ENCODE measurements at places on chromosomes 1 and 21. TPM values are rescaled to one million over a fixed set of nuclear protein-coding genes. Genes with fewer than 3 reads are reported as not detected.
A peak's percentile ranks its signal among the peaks of the same experiment; 100 is the strongest.

DNA sequence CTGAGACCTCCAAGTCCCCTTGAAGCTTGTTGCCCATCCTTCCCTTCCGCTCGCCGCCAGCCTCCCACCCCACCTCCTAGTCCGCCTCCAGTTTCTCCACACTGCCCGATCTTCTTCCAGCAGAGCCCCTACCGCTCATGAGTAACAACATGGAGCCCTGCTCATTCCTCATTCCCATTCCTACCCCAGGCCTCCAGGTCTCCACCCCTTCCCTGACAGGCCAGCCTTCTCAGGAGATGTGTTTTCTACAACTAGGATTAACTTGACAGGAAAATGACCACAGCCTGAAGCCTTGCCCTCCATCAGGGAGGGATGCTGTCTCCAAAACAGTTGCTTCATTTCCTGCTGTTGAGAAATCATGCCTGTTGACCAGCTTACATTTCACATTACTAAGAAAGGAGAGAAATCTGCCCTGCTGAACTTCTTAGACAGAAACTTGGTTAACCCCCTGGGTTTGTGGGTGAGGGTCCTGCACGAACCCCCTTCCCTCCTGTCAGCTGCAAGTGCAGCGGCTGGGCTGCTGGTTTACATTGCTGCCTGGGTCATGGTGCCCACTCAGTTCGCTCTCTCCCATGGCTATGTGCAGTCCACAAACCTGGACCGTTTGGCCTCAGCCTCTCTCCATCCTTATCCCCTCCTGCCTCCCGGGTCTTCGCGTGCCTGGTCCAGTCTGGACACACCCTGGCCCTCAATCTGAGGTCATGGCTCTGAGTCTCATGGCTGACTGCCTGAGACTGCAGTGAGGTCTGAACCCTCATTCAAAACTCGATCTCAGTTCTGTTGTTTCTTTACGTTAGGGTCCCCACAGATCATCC is 16.1 kb upstream of the CHI3L1 start:
- peak; percentile 71 for DNase-seq

- no peak for DNase-seq
These were observed 212.6 kb upstream of the FAM78B start for GRCh38 chr1:166379447-166379846.

DNA sequence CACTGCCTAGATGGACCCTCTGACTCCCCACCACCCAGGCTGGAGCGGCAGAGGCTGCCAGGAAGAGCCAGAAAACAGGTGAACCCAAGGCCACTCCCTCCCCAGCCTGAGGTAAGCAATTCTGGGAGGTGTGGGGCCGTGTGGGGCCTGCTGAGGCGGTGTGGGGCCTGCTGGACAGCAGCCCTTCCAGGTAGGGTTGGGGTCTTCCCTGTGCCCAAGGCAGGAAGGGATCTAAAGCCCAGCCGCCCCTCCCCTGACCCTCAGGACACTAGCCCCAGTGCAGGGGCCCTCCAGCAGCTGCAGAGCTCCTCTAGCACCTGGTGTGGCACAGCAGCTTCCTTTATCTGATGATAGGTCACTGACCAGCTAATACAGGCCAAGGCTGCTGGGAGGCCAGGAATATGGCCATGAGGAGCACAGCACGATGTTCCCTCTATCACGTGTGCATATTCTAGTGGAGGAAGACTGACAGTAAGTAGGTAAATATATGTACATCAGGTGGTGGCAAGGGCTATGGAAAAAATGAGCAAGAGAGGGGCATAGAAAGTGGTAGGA is 86.9 kb downstream of the IER5 start:
- no peak for DNase-seq

DNA sequence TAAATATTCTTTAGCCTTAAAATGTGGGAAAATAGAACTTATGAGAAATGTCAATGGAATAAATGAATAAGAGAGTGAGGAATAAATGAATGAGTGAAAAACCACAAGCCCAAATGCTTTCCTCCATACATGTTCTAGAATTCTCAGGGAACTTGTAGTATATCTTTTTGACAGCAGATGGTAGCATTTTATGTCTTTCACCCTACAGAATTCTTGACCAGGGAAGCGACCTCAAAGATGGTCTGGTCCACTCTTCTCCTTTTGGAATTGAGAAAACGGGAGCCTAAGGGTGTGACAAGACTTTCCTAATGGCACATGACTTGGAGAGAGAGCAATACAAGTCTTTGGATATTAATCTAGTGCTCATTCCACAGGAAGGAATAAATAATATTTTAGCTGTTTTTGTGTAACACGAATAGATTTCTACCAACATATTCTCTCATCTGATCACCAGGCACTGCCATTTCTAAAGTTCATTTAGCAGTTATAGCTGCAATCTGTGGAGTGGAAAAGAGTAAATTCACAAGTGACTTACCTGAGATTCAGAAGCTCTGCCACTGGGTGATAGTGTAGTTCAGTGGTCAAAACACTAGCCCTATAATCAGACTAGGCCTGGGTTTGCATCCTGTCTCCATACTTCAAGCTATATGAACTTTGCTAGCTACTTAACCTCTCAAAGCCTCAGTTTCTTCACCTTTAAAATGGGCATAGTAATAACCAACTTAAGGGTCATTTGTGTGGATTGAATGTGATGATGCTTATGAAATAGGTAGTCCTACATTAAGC is 15.0 kb upstream of the F5 start:
- no peak for DNase-seq

- no peak for DNase-seq
These were observed 105.1 kb upstream of the TLR5 start for GRCh38 chr1:223248001-223248769.

DNA sequence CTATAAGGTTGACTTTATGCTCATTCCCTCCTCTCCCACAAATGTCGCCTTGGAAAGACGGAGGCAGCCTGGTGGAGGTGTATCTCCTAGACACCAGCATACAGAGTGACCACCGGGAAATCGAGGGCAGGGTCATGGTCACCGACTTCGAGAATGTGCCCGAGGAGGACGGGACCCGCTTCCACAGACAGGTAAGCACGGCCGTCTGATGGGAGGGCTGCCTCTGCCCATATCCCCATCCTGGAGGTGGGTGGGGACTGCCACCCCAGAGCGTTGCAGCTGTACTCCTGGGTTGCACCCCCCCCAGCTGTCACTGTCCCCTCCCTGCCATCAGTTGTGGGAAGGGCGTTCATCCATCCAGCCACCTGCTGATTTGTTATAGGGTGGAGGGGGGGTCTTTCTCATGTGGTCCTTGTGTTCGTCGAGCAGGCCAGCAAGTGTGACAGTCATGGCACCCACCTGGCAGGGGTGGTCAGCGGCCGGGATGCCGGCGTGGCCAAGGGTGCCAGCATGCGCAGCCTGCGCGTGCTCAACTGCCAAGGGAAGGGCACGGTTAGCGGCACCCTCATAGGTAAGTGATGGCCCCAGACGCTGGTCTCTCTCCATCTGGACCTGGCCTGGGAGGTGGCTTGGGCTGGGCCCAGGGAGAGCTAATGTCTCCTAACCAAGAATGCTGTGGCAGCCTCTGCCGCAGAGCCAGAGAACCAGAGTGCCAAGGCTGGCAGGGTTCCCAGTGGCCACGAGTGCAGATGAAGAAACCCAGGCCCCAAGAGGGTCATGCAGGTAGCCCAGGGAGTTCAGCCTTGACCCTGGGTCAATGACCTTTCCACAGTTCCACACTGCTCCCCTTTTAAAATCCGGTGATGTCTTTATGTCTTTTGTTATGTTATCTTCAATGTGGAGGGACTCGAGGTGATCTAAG is 13.1 kb downstream of the PCSK9 start:
- DNase-seq, result no peak

- DNase-seq, result no peak
These were observed 40.6 kb downstream of the PTP4A2 start for GRCh38 chr1:31897526-31898100.

DNA sequence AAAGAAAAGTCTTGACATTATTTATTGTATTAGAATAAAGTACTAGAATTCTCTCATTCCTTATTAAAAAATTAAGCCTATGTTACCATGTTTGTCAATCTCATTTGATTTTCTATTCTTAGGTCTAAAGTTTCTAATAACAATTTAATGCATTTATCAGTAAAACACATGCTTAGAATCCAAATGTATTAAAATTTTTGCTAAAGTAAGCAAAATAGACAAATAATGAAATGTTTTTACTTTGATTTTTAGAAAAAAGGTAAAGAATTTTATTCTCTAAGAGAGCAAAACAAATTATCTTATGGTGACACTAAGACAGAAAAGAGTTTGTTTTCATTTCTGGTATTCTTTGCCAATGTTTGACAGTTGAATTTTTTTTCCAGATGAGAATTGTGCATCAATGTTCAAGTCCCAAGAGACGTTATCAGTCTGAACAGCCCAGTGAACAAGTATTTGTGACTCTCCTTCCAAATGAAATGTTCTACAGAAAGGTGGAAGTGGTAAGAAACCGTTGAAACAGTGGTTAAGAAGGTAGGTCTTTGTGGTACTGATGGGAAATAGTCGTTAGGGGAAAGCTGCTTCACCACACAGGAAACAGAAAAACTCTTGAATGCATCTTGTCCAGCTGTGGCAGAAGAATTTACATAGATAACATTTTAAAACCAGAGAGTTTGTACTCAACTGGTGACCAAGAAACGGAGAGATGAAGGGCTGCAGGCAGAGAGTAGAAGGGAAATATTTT is 402.5 kb downstream of the PTPRC start:
- no peak for DNase-seq

GRCh38 chr1:150927624-150928023 is 1.5 kb downstream of the SETDB1 start:
- no peak for DNase-seq

- no peak for DNase-seq
These were observed 419.9 kb downstream of the PTPRU start for GRCh38 chr1:29655945-29656850.

DNA sequence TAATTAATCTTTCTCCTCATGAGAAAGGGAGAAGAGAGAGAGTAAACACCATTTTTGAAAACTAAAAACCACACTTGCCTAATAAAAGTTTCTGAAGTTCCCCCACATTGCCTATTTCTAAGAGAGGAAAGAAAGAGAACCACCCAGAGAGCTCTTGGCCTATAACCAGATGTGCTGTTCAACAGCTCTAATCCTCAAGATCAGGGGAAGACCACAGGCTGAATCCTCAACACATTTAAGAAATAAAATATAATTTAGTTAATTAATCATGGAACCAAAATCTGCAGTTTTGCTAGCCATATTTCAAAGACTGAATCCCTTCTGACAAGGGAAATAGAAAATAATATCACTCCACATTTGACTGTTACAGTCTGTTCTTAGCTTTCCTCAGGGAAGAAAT is 11.9 kb downstream of the PRRX1 start:
- DNase-seq, result no peak

- no peak for DNase-seq
These were observed 14.7 kb downstream of the CAMK1G start for GRCh38 chr1:209598227-209598626.

DNA sequence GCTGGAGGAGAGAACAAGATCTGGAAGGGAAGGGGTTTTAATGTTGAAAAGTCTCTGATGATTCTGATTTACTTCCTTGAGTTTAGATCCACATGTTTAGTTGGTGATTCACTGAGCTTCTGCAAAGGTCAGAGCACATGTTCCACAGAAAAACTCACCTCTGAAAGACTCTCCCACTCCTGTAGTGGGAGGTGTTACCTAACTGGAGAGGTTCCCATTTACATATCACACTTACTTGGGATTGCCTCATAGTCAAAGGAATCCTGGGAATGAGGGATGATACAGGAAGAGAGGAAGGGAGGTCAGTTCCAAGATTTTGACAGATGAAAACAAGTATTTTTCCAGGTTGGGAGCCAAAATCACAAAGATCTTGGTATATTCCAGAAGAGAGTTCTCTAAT is 2.7 kb upstream of the NTNG1 start:
- DNase-seq, result no peak

- peak; percentile 8 for DNase-seq
These were observed 25.6 kb downstream of the PADI3 start for GRCh38 chr1:17274186-17275170.

GRCh38 chr1:16630661-16631247 is 17.4 kb upstream of the NBPF1 start:
- DNase-seq, result no peak

DNA sequence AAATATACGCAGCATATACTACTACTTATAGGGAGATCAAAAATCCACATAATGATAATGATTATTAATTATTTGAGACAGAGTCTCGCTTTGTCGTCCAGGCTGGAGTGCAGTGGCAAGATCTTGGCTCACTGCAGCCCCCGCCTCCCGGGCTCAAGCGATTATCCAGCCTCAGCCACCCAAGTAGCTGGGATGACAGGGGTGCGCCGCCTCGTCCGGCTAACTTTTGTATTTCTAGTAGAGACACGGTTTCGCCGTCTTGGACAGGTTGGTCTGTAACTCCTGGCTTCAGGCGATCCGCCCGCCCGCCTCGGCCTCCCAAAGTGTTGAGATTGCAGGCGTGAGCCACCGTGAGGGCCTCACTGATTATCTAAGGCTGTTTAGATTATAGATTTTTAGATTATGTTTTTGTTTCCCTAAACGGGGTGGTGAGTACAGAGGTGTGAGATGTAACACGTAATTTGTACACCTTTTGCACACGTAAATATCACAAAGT is 548 bp upstream of the SLC25A33 start:
- DNase-seq, result no peak

DNA sequence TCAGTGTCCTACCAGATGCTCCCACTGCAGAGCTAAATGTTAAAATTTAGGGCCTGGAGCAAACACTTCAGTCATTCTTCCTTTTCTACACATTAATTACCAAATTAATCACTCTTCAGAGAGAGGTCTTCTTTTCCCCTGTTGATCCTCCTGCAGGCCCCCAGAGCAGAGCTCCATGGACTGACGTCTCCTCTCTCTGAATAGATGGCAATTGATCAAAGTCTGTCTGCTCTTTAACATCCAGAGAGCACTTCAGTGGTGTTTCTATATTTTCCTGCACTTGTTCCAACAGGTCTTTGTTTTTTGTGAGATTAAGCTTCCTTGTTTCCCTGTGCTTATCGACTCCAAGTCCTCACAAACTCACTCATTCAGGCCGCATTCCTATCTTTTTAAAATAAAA is 239.3 kb downstream of the SIPA1L2 start:
- DNase-seq, result no peak

GRCh38 chr1:229437443-229437842 is 3.5 kb upstream of the ACTA1 start:
- no peak for DNase-seq

DNA sequence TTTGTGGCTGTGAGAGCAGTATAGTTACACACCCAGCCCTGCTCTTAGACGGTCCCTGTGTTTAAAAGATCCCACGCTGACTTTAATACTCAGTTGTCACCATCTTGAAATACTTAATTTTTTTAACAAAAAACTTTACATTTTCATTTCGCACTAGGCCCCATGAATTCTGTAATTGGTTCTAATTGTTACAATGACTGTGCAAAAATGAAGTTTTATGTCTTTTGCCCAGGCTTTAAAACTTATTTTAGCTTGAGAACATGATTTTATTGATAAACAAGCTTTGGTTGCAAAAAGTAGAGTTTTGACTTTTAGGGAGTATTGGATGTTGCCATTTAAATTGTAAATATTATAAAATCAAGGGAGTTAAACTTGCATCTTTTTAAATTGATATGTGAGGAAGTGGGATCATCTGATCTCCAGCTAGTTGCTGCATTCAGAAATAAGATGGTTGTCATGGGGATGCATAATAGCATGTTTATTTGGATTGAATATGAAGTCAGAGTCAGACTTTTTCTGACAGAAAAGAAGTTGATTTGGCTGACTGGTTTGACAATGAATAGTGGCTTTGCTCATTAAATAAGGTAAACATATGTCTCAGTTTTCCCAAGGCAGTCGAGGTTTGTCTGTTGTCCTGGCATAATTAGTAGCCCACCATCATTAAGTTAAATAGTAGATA is 23.0 kb upstream of the CRP start:
- no peak for DNase-seq

TMEM222 gene
- 36.9 TPM for polyA plus RNA-seq

FMOD gene
- 98.3 TPM for polyA plus RNA-seq

EPHA2 gene
- polyA plus RNA-seq, result 13.6 TPM

SIPA1L2 gene
- 23.5 TPM for polyA plus RNA-seq

KCNK1 gene
- 5.6 TPM for polyA plus RNA-seq

CLDN19 gene
- polyA plus RNA-seq, result 22.5 TPM

BRDT gene
- polyA plus RNA-seq, result not detected

Measured in right lung (tissue), 10 donors.